ENCODE measurements at places on chromosomes 1 and 21.

DNA sequence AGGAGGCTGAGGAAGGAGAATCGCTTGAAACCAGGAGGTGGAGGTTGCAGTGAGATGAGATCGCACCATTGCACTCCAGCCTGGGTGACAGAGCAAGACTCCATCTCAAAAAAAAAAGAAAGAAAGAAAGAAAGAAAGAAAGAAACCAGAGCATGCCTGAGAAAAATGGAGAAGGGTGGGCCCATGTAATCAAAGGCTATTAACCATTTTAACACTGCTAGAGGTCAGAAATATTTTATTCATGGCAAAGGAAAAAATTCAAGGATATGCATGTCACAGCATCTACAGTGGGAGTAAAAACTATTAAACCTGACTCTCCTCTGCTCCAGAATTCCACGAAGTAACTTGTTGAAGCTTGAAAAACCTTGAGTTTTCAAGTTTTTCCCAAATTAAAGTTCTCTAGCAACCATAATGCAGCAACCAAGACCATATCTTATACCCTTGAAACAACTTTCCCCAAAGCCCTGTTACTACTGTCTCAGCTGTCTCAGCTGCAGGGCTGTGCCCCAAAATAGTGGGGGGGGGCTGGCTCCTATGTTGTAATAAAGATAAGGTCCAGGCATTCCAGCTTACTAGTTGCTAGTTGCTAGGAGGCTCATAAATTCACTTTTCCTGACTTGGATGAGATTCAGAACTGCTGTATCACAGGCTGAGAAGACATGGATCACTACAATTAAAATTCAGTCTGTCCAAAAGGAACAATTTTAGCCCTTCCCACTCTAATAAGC, 112.9 kb upstream of the SOD1 start:
- no peak for DNase-seq

GRCh38 chr1:6180268-6180706, at the start of gene CHD5:
TSS of gene CHD5 (minus strand) at chr1:6180321. CDS start at chr1:6180023, 298 bp downstream.
- DNase-seq: no peak

GRCh38 chr1:27393641-27394281, 1.3 kb downstream of the GPR3 start:
- no peak for DNase-seq

DNA sequence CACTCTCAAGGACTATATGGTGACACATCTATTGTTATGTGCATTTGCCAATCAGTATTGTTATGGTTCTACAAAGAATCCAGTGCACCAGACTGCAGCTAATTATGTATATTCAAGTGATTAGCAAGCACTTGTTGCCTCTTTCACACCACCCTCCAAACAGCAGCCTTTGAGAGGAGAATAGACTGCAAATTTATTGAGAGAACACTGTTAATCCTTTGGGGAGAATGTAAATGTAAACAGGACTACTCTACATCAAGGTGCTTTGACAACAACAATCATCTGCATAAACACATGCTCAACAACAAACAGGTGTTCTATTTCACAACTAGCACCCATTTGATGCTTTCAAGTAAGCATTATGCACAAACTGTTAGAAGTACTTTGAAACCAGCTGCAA, 117.4 kb downstream of the AKT3 start:
- no peak for DNase-seq

GRCh38 chr1:36793452-36793851, 240.9 kb downstream of the GRIK3 start:
- no peak for DNase-seq

DNA sequence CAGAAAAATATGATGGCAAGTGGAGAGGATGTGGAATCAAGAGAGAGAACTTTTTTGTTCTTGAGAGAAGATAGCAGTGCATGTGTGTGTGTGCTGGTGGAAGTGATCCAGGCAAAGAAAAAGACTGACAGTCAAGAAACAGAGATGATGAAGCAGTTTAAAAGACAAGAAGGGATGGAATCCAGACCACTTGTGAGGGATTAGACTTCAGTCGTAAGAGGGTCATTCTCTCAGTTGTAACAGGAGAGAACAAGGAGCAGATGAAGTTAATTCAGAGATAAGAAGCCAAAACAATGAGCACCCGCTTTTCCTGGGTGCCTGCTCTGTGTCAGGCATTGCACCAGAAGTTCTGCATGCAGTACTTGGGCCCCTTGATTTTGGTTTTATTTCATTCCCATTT, 76.6 kb downstream of the RNF220 start:
- no peak for DNase-seq

DNA sequence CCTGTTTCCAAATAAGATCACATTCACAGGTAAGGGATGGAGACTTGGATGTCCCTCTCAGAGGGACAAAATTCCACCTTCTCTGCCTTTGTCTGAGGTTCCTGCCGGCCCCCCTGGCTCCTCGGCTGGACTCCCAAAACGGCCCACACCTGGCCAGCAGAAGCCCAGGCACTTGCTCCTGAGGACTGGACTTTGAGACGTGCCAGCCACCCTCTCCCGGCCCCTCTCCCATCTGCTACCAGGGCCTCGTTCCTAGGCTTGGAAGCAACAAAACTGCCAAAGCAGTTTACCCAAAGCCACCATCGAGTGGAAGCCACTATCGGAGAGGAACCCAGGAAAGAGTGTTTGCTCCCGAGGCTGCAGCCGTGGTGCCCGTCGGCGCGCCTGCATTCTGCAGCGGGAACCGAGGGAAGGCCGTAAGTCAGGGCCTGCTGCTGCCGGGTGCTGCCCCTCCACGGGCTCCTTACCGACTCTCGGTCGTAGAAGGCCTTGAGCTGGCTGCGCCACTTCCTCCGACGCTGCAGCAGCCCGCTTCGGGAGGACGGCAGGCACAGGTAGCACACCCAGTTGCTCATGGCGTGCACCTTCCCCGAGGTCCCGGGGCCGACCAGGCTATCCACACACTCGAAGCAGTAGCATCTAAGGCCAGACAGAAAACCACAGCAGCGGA, 3.5 kb downstream of the DNMT3L start:
- DNase-seq: no peak

DNA sequence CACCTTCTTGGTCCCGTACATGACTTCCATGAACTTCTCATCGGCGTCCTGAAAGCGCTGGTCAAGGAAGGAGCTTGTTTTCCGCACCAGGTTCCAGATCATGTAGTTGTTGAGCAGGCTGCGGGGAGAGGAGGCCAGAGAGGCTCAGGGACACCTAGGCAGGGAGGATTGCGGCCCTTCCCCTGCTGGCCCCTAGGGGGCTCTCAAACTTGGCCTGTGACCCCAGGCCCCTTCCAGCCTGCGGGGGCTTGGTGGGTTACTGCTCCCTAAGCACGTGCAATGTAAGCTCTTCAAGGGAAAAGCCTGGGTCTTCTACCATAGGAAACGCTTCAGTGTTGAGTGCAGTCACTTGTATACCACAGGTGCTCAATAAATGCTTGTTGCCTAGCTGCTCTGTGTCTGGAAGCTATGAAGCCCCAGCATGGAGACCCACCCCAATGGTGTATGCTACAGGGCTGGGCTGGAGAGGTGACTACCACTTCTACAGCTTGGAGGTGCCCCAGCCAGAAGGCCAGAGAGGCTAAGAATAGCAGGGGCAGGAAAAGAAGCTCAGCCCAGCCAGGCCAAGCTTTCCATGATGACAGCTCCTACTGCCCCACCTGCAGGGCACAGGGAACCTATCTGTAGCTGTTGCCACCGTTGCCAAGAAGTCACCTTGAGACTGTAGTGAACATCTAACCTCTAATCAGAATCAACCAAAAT, 45.1 kb downstream of the ECE1 start:
- no peak for DNase-seq

GRCh38 chr21:38766987-38767722, 38.6 kb upstream of the ETS2 start:
- DNase-seq: peak; percentile 39

- DNase-seq: no peak
Measured at GRCh38 chr1:8925406-8925805, 20.3 kb upstream of the CA6 start.

DNA sequence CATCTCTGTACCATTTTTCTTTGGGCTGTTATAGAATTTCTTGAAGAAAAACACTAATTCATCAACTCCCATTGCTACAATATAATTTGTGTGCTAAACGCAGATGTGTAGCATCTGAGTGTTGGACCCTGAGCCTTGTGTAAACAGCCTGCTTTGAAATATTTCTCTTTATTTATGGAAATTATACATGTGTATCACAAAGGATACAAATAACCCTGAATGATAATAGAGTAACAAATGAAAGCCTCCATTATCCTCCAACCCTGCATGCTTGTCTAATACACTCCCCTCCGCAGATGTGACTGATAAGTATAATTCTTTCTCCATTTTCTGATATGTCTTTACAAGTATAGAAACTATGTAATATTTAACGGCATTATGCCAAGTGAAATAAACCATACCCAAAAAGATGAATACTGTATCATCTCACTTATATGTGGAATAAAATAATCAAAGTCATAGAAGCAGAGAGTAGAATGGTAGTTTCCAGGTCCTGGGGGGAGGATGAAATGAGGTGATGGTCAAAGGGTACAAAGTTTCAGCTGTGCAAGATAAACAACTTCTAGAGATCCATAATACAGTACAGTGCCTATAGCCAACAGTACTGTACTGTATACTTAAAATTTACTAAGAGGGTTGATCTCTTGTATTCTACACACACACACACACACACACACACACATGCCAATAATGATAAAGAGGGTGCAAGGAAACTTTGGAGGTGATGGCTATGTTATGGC, 2.8 kb upstream of the ADAM30 start:
- no peak for DNase-seq

GRCh38 chr1:39091845-39092645, 65.9 kb downstream of the NDUFS5 start:
- DNase-seq: peak; percentile 66

All from CD4-positive, alpha-beta T cell treated with Interleukin-4 for 1 hour (primary cell).